Pancreas (tissue), 10 donors: ENCODE measurements at places on chromosomes 2 and 18.

- no peak for DNase-seq
Observed at GRCh38 chr2:240742602-240743095, 51.0 kb downstream of the AQP12A start.

DNA sequence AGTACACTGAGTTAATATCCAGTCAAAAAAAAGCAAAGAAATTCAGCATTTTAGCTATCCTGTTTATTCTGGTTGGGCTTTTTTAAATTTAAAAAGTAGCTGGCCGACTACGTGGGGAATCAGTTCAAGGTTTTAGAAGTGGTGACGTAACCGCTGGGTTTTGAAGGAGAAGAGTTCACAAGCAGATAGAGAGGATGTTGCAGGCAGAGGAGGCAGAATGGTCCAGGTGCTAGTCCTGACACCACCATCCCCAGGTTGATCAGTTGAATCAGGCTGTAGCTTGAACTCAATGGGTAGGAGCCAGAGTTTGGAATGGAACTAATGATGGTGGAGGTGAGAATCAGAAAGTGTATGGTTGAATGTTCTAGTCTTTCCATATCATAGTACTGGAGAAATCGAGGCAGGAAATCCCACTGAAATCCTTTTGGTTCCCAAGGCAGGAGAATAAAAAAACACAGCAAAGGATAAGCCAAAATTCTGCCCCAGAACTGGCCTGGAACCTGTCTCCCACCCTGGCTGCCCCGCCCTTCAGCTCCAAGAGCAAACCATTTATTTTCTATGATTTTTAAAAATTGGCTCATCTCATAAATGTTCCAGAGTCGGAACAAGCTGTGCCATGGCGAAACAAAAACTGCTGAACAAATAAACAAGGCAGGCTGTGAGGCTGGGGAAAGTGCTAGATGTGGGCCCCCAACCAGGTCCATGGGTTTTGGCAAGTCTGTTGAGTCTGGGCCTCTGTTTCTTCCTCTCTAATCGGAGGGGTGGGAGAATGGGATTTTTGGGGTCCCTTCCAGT is 44.0 kb downstream of the SLC4A1AP start:
- DNase-seq = no peak

GRCh38 chr2:33498291-33498956 is 22.0 kb downstream of the RASGRP3 start:
- no peak for DNase-seq

- DNase-seq = no peak
Observed at GRCh38 chr2:182545420-182546167, 118.8 kb upstream of the PDE1A start.

DNA sequence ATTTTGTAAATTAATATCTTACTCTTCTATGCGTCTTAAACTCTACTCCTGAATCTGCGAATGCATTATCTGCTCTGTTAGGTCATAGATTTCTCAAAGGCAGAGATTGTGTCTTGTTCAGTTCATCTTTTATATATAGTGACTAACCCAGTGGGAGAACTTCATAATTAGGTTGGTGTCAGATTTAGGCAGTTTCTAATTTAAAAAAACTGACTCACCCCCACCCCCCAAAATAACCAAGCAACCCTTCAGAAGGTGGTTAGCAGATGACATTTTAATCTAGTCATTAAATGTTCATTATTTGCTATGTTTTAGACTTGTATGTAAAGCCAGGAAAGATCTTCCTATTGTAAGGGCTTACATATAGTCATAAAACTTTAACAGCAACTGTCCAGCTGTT is 10.4 kb downstream of the SERPINB12 start:
- no peak for DNase-seq

DNA sequence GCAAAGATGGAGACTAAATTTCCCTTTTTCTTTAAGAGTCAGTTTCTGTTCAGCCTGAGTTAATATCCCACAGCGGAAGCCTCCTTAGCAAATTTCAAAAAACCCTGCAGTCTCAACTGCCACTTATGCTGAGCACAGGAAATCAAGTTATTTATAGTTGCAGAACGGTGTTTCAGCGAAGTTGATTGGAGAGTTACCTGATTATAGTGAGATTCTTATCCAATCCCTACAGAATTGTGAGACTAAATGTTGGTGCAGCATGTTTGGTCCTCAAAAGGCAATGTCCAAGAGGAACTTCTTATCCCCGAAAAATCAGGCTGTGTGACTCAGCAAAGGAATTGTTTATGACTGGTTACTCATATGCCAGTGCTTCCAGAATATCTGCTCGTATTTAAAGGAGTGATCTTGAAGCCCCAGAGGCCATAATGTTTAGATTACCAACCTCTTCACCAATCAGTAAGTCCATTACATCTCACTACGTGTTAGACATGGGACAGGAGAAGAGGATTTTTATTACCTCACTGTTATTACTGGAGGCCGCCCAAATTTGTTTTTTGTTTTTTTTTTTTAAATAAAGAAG is 67.9 kb downstream of the LRRFIP1 start:
- no peak for DNase-seq

- no peak for DNase-seq
Observed at GRCh38 chr2:7625392-7626138, 708.4 kb downstream of the RNF144A start.

DNA sequence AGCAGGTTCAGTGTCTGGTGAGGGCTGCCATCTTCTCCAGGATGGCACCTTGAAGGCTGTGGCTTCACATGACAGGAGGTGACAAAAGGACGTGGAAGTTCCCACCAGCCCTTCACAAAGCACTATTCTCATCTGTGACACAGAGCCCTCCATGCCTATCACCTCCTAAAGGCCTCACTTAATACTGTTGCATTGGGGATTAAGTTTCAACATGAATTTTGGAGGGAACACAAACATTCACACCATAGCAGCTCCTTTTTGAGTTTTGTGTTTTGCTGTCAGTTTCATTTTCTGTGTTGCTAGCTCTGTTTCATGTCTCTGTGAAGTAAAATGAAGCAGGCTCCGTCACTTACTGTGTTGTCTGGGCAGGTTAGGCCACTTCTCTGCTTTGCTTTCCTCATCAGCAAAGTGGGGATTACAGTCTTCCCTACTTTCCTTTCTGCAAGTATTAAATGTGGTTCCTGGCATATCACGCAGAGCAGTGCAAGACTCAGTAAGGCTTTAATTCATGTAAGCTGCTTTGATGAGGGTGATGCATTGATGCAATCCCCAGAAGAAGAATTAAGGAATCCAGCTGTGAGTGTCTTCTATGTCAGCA is 31.6 kb downstream of the LIMS1 start:
- DNase-seq = no peak

DNA sequence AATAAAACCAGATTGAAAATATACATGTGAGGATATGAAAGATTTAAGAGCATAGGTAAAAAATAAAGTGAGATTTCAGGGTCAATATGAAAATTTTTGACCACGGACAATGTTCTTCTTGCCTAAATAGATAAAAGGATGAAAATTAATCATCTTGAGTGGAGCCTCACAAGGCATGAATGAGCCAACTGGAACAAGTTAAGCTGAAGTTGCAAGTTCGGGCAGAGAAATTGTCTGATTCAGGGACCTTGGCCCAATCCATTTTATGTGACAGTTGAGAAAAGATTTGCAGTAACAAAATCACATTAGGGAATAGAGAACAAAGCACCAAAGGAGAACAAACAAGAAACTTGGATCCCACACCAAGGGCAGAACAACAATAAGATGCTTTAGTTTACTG is 305.3 kb downstream of the TMX3 start:
- DNase-seq = no peak

GRCh38 chr18:37913051-37913450 is 347.5 kb upstream of the CELF4 start:
- no peak for DNase-seq

- DNase-seq = no peak
Observed at GRCh38 chr2:214127170-214127569, 283.7 kb upstream of the VWC2L start.

GRCh38 chr18:72107647-72108383 is 436.3 kb downstream of the CBLN2 start:
- DNase-seq = no peak

DNA sequence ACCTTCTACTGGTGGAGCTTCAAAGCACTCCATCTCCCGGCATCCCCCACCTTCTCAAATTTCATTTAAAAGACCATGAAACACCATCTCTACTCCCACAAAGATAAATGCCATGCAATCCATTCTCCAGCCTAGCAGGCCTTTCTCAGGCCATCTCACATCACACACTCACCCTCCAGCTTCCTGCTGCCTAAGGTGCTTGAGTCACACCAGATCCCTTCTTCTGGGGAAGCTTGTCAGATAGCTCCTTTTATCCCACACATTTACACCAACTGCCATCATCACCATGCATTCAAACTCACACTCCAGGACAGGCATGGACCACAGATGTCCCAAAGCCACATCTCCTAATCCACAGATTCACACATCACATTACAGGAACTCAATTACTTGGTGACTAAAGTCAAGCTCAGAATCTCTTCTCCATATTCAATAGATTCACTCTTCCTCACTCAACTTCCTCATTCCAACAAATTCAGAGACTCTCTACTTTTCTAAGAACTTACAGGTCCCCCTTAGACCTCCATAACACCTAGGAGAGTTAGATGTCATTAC is 292.5 kb downstream of the TNS1 start:
- no peak for DNase-seq

- DNase-seq = no peak
Observed at GRCh38 chr18:48924630-48925490, 25.9 kb downstream of the SMAD7 start.

GRCh38 chr18:44342162-44342561 is 338.5 kb upstream of the SETBP1 start:
- no peak for DNase-seq

DNA sequence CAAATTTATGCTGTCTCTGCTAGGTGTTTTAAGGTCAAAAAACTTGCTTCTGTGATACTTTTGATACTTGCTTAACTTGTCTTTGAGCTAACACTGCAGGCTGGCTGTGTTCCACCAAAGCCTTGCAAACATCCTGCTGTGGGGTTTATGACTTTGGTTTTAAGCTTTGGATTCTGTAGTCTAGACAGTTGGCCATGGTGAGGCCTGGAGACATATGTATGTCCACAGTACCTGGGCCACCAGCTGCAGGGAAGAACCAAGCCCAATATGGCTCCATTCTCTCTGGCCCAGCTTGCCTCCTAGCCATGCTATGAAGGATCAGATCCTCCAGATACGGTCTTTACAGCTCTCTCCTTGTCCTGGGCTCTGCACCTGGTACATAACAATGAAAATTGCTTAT is 113.9 kb downstream of the INO80D start:
- no peak for DNase-seq

DNA sequence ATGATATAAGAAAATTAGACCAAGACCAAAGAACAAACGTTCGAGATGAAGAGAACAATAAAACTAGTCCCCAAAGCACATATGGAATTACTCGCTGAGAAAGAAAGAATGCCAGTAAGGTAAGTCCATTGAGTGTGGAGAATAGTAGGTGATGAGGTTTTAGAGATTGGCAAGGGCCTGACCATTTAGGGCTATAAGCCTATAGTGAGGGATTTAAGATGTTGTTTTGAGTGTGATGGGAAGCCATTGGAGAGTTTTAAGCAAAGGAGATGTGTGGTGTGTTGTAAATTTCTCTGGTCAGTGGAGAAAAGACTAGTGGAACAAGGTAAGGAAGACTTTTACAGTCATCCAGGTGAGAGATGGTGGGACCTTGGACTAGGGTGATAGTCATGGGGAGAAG is 151.1 kb downstream of the MCFD2 start:
- no peak for DNase-seq

GRCh38 chr2:11018651-11019185 is 107.0 kb downstream of the KCNF1 start:
- DNase-seq = no peak

DNA sequence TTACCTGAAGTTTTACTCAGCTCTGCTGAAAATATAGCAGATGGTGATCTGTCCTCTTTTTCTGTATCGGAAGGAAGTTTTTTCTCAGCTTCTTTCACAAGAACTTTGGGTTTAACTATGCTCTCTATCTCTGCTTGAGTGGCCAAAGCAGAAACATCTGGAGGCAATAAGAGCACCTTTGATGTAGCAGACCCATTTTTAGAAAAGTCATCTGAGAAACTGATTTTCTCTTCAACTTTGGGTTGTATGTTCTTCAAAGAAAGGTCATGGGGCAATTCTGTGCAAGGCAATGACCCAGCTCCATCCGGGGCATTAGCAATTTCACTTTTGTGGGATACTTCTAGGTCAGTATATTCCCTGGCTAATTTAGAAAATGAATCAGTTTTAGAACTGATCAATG is 25.2 kb downstream of the RTN4 start:
- no peak for DNase-seq

- DNase-seq = no peak
Observed at GRCh38 chr2:67581751-67582150, 184.6 kb downstream of the ETAA1 start.

- DNase-seq = no peak
Observed at GRCh38 chr18:27621236-27621890, 436.3 kb upstream of the CHST9 start.

GRCh38 chr2:219058541-219059374 is 2.0 kb downstream of the IHH start:
- DNase-seq = peak; percentile 83

DNA sequence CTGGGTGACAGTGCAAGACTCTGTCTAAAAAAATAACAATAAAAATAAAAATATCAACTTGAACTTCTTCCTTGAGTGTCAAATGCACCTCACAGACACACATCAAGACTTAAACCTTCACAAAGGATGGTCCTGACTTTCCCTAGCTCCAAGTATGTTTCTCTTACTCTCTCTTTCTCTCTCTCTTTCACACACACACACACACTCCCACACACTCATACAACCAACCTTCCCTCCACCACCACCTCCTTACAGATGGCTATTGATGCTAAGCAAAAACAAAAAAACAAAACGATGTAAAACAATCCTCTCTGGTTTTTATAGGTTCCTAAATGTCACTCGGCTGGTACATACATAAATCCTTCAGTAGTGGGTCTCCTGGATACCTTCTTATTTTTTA is 67.4 kb upstream of the ACVR2A start:
- no peak for DNase-seq

GRCh38 chr2:44740678-44741077 is 200.8 kb upstream of the SIX3 start:
- no peak for DNase-seq

DNA sequence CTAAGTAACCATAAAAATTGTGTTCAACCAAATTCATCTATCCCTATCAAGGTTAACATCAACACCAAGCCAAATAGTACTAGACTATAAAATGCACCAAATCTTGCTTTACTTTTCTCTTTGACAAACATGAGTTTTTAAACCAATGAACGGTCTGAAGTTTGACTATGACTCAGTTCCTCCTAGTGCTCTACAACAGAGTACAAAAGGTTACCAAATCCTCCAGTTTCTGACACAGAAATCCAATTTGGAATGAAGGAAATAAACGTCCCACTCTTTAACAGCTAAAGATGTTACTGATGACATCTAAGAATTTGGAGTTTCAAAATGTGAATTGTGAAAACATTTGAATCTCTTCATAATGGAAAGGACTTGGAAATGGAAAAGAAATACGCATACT is 11.8 kb upstream of the ACVR1 start:
- no peak for DNase-seq

DNA sequence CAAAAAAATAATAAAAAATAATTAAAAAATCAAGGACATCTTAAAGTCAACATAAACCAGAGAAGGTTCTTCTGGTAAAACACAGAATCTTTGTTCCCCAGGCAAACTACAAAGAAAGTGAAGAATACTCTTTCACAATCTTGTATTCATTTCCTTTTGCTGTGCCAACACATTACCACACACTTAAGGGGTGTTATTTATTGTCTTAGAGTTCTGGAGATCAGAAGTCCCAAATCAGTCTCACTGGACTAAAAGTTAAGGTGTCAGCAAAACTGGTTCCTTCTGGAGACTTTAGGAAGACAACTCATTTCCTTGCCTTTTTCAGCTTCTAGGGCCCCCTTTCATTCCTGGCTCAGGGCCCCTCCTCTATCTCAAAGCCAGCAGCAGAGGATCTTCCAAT is 12.2 kb upstream of the CAB39 start:
- DNase-seq = no peak

GRCh38 chr2:134306521-134306920 is 52.6 kb downstream of the MGAT5 start:
- DNase-seq = no peak
